Mesenteric fat pad (tissue), 1 donor: ENCODE measurements at places on chromosomes 3 and 15. TPM values are rescaled to one million over a fixed set of nuclear protein-coding genes. Genes with fewer than 3 reads are reported as not detected.

Gene CCK
- 0.48 TPM for total RNA-seq

DNA sequence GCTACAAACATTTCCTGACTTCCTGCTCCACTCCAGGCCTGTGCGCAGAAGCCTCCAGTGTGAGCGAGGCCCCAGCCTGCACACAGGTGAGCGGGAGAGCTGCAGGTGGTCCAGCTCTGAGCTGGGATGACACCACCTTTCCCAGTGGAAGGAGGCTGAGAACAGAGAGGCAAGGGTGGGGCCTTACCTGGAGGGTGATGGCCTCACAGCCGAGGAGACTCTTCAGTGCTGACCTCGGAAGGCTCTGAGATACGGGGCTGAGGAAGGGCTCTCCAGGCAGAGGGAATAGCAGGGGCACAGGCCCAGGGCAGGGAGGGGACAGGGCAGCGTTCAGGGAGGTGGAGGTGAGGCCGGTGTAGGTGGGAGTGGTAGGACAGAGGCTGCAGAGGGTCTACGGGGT is 70.8 kb downstream of the EFCAB12 start:
- DNase-seq = no peak

GRCh38 chr15:100879061-100879463 is 569 bp upstream of the ALDH1A3 start:
- DNase-seq = no peak

DNA sequence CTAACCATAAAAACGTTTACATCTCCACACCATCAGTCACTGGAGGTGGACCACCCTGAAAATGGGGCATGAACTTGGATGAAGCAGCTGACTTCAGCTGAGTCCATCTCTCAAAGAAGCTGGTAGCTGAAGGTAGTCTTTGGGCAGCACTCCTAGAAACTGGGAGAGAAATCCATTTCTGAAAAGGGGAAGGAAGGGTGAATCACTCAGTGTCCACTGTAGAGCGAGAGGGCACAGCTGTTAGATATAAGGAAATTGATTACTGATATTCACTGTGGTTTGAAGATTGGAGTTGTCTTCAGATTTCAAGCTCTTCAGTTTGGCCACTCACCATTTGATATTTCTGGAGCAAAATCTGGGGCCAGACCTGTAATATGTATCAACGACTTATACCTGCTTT is 499.0 kb upstream of the UBE2E2 start:
- DNase-seq = no peak

DNA sequence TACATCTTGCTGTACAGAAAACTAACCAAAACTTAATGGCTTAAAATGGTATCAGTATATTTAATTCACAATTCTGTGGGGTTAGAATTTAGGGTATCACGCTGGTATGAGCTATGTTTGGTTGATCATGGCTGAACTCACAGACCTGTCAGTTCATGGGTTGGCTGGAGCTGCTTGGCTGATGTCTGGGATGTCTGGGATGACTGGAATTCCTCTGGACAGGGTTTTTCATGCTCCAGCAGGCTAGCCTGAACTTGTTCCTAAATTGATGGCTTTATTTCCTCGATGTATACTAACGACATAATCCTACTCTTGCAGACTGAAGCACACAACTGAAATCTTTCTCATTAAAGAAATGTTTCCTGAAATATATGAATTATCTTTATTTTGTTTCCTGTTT is 338.9 kb upstream of the GBE1 start:
- no peak for DNase-seq

GRCh38 chr15:90625037-90625436 is 92.1 kb upstream of the BLM start:
- peak; percentile 51 for DNase-seq

- no peak for DNase-seq
These were observed 59.3 kb downstream of the MAP6D1 start for GRCh38 chr3:183766107-183766506.
